ENCODE measurements at places on chromosomes 16 and 17.

DNA sequence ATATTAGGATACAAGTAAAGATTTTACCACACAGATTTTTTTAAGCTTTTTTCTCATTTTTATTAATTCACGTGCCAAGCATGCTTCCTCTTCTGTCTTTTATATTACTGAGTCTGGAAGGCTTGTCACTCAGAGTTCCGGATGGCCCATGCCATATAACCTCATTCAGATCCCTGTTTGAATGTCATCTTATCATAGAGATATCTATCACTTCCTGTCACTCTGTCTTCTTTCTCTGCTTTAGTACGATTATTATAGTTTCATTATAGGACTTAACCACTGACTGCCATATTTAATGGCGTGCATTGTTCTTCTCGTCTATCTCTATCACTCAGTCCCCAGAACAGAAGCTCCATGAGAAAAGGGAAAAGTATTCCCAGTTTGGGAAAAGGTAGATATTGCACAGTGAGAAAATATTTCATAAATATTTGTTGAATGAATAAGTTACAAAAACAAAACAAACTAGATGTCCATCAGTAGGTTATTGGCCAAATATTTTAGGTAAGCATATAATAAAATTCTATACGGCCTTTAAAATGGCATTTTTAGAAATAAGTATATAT lies 296.9 kb upstream of the GOT2 start:
- DNase-seq, result no peak

GRCh38 chr17:74465378-74466110 lies 890 bp upstream of the CD300A start:
- no peak for DNase-seq

GRCh38 chr16:78522327-78522726 lies 422.9 kb downstream of the WWOX start:
- DNase-seq, result no peak

- no peak for DNase-seq
Measured at GRCh38 chr17:43314611-43315011, 80.8 kb upstream of the RNU2-1 start.

GRCh38 chr16:4032768-4033167 lies 83.5 kb downstream of the ADCY9 start:
- DNase-seq, result no peak

- peak; percentile 52 for DNase-seq
Measured at GRCh38 chr16:30748634-30749445, 615 bp downstream of the PHKG2 start.

GRCh38 chr17:10055262-10055975 lies 143.0 kb downstream of the GAS7 start:
- no peak for DNase-seq

GRCh38 chr17:81388091-81388611 lies 7.1 kb upstream of the BAHCC1 start:
- DNase-seq, result no peak

DNA sequence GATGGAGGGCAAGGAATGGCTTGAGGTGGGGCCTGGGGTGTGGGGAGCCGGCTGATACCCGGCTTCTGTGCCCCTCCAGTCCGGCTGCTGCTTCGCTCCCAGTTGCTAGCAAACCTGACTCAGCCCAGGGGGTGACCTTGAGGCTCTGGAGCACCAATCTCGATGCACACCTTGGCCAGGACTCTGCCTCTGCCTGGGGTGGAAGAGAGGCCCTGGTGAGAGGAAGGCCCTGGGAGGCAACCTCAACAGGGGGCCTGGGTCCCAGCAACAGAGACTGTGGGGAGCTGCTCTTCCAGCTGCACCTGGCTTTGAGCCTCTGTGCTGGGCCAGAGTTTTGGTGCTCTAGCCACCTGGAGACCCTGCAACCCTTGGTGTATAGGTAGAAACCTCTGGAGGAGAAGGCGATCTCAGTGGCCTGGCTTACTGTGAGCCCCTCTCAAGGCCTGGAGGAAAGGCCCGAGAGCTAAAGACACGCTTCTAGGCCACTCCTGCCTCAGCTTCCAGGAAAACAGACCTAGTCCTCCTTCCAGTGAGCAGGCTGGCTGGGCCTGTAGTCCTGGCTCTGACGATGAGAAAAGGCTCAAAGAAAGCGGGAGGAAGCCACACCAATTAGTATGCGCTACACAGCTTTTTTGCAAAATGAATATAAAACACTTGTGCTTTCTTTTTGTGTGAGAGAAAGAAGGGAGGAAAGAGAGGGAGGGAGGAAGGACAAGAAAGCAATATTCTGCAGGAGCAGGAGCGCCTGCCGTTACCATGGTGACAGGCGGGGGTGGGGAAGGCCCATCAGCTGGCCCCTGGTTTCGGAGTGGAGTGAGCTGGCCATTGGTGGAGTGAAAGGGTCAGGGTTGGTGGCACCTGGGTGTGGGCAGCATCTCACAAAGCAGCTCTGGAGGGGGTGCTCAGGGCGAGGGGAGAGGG lies 51.0 kb downstream of the VAC14 start:
- peak; percentile 34 for DNase-seq

DNA sequence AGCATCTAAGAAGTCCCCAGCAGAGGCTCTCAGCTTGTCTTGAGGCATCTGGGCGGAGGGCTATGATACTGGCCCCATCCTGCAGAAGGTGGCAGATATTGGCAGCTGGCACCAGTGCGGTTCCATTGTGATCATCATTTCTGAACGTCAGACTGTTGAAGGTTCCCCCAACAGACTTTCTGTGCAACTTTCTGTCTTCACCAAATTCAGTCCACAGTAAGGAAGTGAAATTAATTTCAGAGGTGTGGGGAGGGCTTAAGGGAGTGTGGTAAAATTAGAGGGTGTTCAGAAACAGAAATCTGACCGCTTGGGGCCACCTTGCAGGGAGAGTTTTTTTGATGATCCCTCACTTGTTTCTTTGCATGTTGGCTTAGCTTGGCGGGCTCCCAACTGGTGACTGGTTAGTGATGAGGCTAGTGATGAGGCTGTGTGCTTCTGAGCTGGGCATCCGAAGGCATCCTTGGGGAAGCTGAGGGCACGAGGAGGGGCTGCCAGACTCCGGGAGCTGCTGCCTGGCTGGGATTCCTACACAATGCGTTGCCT lies at the start of gene CIITA:
TSS of gene CIITA (plus strand) at position 404 of the 543 bp plus-strand sequence. CDS start at position 533, 129 bp downstream.
- DNase-seq, result peak; percentile 26

- DNase-seq, result peak; percentile 36
Measured at GRCh38 chr16:51818342-51818944, 667.4 kb upstream of the SALL1 start.

GRCh38 chr16:56354016-56354415 lies 71.3 kb downstream of the AMFR start:
- peak; percentile 5 for DNase-seq

- no peak for DNase-seq
Measured at GRCh38 chr17:7309628-7310027, 2.2 kb downstream of the EIF5A start.

- no peak for DNase-seq
Measured at GRCh38 chr16:47250983-47251382, 107.2 kb upstream of the NETO2 start.

DNA sequence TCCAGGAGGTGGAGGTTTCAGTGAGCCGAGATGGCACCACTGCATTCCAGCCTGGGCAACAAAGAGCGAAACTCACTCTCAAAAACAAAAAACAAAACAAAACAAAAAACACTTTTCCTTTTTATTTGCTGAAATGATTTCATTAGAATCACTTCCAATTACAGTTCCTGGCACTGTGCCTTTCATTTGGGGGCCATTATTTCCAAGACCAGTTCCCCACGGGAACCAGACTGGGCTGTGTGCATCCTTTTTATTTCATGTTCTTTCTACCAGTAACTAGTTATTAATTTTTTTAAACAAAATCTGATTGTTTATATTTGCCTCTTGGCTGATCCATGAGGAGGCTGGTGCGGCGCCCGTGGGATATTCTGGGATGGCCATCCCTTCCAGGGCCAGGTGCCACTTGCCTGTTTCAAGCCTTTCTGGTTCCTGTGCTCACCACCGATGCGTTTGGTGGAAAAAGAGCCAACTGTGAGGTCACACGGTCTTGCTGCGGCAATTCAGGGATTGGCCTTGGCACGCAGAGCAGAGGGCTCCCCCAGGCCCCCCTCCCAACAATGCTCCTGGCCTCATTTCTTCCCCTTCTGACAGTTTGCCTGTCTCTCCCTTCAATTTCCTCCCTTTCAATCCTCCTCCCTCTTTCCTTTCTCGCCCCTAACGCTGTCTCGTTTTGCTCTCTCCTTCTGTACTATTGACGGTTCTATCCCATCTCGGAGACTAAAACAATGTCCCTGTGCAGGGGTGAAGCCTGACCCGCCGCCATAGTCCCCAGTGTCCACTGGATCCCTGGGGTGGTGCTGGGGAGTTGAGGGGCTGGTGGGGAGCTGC lies 13.4 kb downstream of the UBALD1 start:
- DNase-seq, result no peak

GRCh38 chr16:13436641-13437412 lies 483.1 kb upstream of the ERCC4 start:
- DNase-seq, result no peak

DNA sequence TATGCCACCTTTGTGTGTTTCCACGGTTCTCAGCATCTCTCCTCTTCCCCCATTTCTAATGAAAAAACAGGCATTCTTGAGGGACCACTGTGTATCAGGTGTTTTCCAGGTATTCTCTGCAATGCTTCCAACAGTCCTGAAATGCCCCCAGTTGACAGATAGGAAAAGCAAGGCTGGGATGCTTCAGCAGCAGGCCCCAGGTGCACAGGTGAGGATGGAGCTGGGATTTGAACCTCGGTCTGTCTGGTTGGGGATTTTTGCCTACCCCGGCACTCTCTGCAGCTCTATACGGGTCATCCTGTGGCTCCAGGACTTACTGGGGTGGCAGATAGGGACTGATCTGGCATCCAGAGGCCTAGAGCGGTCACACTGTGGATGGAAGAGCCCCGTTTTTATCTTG lies 180.5 kb upstream of the GSE1 start:
- DNase-seq, result no peak

GRCh38 chr17:69363488-69364210 lies 36.7 kb upstream of the ABCA5 start:
- DNase-seq, result no peak

DNA sequence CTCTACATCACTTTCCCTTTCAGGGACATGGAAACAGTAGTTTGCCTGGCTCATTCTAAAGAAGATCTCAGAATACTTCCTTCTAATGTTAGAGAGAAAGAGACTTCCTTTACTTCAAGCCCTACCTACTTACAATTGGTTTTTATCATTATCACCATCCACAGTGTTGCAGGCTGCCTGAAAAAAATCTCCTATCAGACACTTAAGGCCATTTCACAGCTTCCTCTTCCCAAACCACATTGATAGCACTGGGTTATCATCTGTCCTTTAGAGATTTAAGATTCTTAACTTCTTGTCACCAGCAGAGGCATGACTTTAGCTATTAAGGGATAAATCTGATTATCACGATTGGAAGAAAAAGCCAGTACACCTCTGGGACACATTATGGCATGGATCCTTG lies 178.5 kb upstream of the TBX2 start:
- no peak for DNase-seq

GRCh38 chr17:13885953-13886889 lies 183.1 kb upstream of the COX10 start:
- DNase-seq, result no peak

- peak; percentile 90 for DNase-seq
Measured at GRCh38 chr17:75633486-75634375, 497 bp downstream of the SMIM5 start.

GRCh38 chr16:88466175-88466862 lies 13.2 kb downstream of the ZFPM1 start:
- no peak for DNase-seq

- DNase-seq, result no peak
Measured at GRCh38 chr16:78584213-78584860, 484.9 kb downstream of the WWOX start.

DNA sequence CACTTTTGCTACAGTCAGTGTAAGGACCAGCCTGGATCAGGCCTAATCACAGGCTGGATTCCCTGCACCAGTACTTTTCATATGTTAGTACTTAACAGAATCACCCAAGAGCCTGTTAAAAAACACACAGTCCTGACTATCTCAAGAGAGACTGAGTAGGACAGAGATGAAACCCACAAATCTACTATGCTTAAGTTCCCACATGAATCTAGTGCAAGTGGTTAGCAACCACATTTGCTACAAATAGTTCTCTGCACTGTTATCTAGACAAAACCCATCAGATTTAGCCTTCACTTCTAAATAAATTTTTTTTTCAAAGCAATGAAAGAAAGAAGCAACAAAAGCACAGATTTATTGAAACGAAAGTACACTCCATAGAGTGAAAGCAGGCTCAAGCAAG lies 38.9 kb downstream of the SSH2 start:
- DNase-seq, result no peak

DNA sequence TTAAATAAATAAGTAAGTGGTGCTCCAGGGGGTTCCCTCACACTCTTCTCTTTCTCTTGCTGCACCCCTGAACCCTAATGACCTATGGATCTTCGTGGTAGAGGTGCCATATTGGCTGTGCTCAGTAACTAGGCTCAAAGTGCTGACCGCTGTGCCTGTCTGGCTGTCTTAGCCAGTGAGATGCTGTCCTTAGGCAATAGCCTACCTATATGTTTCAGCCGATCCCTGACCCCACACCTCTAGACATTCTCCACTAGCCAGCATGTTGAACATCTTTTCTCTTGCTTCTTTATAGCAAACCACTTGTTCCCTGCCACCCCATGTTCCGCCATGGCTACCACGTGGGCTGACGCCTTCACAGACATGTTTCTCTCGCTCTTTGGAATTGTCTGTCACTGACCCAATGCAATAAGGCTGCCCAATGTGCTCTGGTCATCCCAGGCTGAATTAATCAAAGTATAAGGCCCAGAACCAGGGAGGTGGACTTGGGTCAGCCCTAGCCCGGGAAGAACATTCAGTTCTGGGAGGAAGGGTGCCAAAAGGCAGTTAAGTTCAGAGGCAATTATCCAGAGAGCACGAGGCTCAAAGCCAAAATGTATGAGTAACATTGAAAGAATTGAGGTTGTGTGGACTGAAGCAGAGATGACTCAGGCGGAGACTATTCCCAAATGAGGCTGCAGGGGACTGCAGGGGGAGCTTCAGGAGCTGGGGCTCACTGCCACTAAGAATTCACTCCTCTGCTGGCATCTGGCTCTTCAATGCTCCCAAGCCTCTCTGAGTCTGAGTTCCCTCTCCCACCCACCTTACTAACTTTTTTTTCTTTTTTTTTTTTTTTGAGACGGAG lies 28.7 kb upstream of the TNRC6A start:
- no peak for DNase-seq

- DNase-seq, result no peak
Measured at GRCh38 chr16:81841722-81842121, 62.6 kb downstream of the PLCG2 start.

DNA sequence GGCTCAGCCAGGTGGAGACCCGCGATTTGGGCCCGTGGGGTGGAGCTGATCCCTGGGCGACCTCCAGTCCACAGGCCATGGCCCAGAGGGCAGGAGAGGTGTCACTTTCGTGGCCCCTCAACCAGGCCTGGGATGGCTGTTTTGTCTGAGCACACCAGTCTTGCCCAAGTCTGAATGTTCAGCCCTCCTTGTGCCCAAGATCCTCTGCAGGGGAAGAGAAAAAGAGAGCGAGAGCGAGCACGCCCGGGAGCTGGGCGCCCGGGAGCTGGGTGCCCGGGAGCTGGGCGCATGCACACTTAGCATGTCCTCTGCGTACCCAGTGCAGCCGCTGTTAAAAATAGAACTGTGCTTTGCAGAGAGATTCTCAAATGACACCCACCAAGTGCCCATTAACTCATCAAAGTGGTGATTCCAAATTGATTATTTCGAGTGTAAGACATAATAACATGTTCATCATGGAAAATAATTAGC lies 403.3 kb upstream of the TNRC6C start:
- DNase-seq, result no peak

- peak; percentile 79 for DNase-seq
Measured at GRCh38 chr17:51372345-51373004, 112.1 kb downstream of the UTP18 start.

Data from HAP-1 (cell line).